Stimulated activated CD4-positive, alpha-beta T cell treated with anti-CD3 and anti-CD28 coated beads, Interleukin-4, amount 100 ng/mL, for 24 hours (primary cell): ENCODE measurements at places on chromosomes 4 and X.

- DNase-seq = no peak
Observed at GRCh38 chr4:79497001-79497400, 89.0 kb upstream of the GK2 start.

DNA sequence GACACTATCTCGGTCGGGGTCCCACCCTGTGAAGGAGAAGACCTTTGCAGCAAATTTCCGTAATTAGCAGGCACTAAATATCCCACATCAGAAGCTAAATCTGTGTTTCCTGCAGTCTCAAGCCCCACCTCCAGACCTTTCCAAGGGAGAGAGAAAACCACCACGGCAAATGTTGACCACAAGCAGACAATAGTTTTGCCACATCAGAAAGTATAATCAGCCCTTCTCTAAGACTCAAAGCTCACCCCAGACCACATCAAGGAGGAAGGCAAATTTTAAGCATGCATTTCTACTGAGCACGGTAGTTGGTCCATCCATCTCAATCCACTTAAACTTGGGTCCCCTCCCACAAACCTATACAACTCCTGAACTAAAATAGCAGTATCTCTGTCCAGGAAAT, 398.5 kb downstream of the GPM6A start:
- DNase-seq = no peak

DNA sequence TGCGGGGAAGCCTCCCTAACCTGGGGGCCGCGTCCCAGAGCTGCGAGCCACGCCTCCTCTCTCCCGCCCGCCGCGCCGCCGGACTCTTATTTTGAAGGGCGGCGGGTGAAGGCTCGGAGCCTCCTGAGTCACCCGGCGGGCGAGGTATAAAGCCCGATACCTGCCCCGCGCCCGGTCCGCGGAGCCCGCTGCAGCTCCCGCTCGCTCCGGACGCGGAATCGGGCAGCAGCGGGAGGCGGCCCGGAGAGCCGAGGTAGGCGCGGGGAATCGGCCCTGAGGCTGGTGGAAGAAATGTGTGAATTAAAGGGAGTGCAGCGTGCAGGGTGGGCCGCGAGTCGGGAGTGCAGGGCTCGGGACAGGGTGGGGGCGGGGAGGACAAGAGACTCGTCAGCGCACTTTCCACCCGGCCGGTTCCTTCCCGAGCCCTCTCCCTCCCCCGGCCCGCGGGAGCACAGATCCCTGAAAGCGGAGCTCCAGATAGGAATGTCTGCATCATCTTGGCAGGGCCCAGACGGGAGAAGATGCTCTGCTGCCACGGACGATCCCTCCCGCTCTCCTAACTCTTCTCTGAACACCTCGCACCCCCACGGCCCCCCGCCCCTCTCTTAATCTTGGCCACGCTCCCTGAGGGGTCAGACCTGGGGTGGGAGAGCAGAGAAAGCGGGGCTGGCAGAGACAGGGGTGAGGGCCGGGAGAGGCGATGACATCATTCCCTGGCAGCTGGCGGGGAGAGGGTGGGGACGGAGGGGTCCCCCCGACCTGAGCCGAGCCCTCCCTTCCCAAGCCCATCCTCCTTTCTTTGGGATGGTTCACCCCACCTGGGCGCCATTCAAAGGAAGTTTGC, 177.9 kb downstream of the CBR4 start:
- DNase-seq = peak; percentile 51

- no peak for DNase-seq
Observed at GRCh38 chr4:186015212-186015817, 53.6 kb upstream of the TLR3 start.

GRCh38 chr4:153143527-153144348, 60.5 kb upstream of the TRIM2 start:
- no peak for DNase-seq

- DNase-seq = no peak
Observed at GRCh38 chr4:140738139-140738538, 18.0 kb downstream of the TBC1D9 start.

DNA sequence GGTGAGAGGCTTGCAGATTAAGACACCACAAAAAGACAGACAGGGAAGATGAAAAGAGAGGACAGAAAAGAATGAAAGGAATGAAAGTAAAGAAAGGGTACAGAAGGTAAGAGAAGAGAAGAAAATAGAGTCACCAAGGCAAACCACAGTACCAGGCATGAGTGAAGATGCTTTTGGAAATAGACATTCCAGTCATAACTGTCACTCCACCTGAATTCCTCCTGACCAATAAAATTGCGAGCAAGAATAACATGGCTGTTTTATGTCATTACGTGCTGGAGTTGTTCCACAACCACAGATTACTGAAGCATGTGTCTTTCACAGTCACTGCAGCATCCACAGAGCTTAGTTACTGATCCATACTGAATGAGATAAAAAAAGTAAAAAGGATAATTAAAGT, 864.9 kb upstream of the SLIT2 start:
- no peak for DNase-seq

- DNase-seq = no peak
Observed at GRCh38 chr4:156321203-156321602, 367.5 kb upstream of the CTSO start.

- DNase-seq = no peak
Observed at GRCh38 chr4:129278868-129279267, 182.9 kb downstream of the C4orf33 start.

DNA sequence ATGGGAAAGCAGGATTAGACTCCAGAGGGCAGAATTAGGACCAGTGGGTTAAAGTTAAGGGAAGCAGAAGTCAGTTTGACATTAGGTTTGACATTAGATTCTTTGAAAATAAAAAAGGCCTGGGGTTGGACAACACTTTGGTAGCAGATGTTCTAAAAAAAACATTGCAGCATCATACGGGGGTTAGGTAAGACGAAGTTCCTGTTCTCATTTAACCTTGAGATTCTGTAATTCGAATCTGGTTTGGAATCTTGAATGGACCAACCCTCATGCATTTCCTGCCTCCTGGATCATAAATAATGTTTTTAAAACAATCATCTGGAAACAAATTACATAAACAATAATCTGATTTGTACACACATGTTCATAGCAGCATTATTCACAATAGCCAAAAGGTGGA, 181.0 kb downstream of the SHROOM3 start:
- no peak for DNase-seq

DNA sequence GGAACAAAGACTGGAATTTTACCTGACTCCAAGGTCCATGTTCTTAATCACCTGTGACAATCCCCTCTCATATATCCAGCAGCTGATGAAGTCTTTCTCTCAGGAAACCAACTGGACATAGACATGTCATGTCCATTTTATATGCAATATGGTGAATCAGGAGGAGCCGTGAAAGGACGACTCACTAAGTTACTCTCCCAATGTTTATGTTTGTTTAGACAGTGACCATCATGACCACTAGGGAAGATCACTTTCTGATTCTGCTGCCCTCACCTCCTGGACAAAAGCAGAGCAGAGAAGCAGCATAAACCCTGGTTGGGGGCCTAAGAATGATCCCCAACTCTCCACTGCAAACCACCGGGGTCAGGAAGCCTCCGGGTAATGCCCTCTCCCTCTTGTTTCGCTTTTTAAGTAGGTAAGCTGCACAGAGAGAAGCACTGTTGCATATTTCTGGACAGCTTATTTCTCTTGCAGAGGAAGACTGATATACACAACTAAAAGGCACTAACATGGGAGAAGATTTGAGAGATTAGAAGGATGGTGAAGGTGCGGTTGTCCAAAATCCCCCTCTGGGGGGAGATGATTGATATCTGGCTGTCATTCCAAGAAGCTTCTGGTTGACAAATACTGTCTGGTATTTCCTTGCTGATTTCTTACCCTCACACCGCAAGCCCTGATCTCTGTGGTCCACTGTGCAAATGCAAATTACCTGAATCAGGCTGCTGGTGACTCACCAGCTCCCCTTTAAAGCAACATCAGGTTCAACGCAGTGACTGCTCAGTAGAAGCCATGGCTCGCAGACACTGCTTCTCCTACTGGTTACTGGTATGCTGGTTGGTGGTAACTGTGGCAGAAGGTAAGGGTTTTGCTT, at the start of gene ODAPH:
Gene ODAPH (plus strand): TSS at position 773 of the 871 bp plus-strand sequence. CDS start 17 bp downstream, at position 790.
- DNase-seq = peak; percentile 37

- DNase-seq = no peak
Observed at GRCh38 chr4:111398906-111399330, 746.3 kb upstream of the FAM241A start.

GRCh38 chr4:145390571-145390970, 91.1 kb upstream of the SMAD1 start:
- no peak for DNase-seq

DNA sequence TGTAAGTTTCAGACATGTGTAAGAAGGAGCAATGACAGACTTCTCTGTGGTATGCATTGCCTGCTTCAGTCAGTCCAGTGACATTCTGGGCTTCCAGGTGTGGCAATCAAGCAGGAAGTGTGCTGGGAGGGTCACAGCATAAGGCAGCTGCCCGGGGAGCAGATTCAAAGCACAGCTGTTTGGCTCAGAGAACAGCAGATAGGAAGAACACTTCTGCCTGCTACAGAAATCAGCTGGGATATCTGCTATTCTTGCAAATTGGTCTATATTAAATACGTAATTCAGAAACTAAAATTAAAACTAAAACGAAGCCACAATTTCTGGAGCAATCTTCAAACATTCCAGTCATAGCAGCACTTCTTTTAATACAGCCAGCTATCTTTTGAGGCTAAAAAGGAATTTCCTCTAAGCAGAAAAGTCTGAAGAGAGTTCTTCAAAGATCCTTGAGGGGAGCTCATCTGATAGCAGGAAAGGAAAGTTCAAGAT, 47.5 kb upstream of the GALNT7 start:
- DNase-seq = no peak

DNA sequence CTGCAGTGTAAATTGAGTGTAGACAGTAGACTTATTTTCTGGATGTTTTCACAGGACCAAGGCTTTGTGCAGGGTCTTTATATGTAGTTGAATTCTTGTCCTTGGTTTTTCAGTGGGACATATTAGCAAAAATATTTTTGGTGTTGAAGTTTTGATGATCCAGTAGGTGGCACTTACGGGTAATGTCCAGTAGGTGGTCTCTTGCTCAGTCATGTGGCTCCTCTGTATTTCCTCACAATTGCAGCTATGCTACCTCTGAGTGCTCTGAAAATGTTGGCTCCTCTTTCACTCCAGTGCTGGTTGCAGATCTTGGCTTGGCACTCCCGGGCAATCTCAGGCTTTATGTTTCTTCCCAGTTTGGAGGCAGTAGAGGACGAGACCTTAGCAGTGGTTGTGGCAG, 419.8 kb upstream of the AMOT start:
- DNase-seq = no peak

DNA sequence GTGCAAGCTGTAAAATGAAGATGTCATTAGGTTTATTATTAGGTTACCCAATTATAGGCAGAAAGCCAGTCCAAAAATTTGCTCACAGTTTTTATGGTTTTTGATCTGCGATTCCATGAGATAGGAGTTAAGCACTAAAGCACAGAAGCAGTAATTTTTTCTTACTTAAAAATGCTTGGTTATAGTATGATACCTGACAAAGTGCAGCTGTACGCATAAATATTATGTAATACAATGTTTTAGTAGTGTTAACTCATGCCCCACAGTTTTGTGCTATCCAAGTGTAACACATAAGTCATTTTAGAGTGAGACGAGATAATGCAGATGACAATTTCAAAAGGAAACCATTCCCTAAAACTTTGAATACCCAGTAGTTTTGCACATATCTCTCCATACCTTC, 357.8 kb downstream of the TMA16 start:
- DNase-seq = no peak

DNA sequence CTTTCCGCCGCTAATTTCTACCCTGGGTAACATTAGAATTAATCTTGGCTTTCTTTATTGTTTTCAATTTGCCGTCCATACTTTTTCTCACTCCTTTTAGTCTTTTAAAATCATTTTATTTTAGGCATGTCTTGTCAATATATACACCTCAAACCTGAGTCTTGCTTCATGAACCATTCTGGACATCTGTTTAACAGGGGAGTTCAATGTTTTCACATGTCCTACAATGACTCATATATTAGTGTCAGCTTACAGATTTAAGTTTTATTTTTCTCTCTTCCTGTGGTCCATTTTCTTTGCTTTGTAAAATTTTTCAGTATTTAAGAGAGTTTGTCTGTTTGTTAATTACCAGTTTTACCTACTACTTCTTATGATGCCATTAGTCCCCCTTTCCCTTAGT, 89.5 kb downstream of the LCORL start:
- DNase-seq = no peak

DNA sequence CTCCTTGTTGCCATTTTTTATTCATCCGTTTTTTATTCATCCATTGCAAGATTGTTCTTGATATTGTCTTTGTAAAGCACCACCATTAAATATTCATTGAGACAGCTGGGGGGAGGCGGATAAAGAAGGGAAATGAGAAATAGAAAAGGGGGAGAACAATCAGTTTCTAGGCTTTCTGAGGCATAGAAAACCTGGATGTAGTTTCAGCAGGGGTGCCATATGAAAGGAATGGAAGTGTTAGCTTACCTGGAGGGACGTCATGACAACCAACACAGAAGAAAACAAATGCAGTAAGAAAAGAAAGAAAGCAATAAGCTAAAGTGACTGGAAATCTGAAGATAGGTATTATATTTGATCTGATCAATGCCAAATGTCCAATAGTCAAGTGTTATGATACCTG, 276.1 kb downstream of the GASK1B start:
- no peak for DNase-seq

DNA sequence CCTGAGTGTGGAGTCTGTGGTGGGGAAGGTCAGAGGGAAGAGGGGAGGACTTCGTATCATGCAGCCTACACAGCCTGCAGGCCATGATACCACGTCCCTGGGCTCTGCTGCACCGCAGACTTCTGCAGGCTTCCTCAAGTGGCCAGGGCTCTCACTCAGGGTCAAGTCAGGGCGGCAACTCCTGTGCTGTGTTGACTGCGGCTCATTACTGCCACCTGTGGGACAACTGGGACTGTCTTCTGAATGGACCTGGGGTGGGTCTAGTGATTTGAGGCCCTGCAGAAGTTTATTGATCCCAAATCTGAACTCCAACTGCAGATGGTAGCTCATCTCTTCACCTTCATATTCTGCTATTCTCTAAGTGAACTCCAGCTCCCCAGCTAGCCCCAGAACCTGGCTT, 167.1 kb downstream of the NSUN7 start:
- DNase-seq = peak; percentile 57

GRCh38 chr4:152815078-152815477, 35.3 kb downstream of the ARFIP1 start:
- DNase-seq = no peak

DNA sequence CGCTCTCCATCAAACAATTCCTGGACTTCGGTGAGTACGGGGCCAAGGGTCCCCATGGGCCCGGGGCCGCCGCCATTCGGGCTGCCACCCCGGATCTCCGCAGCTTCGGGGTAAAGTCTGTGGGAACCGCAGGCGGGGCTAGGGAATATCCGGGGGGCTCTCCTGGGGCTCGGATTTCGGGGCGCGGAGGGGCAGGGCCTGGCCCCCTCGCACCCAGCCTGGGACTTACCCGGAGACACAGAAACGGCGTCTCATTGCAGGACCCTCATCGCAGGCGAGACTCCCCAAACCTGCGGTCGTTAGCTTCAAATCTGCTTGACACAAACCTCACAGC, 413 bp downstream of the PDK3 start:
- no peak for DNase-seq
